ENCODE measurements at places on chromosomes 3 and 15.
A peak's percentile ranks its signal among the peaks of the same experiment; 100 is the strongest.

- no peak for DNase-seq
Observed at GRCh38 chr3:4739289-4740236, 239.7 kb upstream of the BHLHE40 start.

DNA sequence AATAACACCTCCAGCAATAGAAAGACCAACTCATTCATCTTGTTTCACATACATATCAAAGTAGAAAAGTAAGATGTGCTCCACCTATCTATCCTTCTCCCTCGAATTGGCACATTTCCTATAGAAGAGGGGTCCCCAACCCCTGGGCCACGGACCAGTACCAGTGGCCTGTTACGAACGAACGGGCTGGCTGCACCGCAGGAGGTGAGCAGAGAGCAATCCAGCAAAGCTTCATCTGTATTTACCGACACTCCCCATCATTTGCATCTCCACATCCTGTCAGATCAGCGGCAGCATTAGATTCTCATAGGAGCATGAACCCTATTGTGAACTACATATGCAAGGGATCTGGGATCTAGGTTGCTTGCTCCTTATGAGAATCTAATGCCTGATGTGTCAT is 95.0 kb upstream of the CGNL1 start:
- DNase-seq, result no peak

DNA sequence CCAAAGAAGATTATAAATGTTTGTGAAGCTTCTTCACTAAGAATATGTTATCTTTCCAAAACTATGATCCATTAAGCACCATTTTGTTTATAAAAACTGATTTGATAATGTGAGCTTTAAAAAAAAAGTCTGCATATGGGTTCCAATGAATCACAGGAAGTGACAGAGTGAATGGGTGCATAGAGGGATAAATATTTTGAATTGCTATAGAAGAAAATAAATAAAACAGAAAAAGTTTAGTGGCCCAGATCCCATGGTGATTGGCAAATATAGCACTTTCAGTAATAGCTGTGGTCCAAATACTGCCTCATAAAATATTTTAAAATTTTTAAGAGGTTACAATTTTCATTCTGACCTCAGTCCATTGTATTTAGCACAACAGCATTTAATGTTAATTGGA is 19.2 kb downstream of the CPA3 start:
- DNase-seq, result no peak

DNA sequence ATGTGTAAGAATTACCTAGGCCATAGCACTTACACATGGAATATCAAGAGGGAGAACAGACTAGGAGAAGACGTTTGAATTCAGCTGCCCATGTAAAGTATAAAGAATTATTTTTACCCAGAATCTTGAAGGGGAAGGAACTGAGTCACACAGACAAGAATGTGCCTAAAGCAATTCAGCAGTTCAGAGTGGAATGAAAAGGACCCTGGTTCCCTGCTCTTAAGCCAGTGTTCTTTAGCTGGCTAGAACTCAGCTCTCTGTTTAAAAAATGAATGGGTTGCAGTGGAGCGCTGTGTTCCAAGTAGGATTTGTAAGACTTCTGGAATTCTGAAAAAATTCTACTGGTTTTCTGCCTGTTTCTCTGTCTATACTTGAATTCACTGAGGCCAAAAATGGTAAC is 440.2 kb downstream of the LPP start:
- no peak for DNase-seq

- peak; percentile 35 for DNase-seq
Observed at GRCh38 chr3:41318520-41318919, 119.2 kb downstream of the CTNNB1 start.

- peak; percentile 84 for DNase-seq
Observed at GRCh38 chr15:40763801-40764628, at the start of gene GCHFR. Gene GCHFR (plus strand): TSS chr15:40764068. CDS start chr15:40764181, 113 bp downstream.

Measured in HuH-7.5 (cell line).